ENCODE measurements at places on chromosomes 11 and 22.
A peak's percentile ranks its signal among the peaks of the same experiment; 100 is the strongest.

GRCh38 chr11:117931971-117932370 lies 2.8 kb upstream of the TMPRSS13 start:
- DNase-seq: no peak

- DNase-seq: peak; percentile 65
Measured at GRCh38 chr11:35343033-35343598, 76.2 kb downstream of the SLC1A2 start.

- no peak for DNase-seq
Measured at GRCh38 chr11:103532133-103532788, 423.0 kb downstream of the DYNC2H1 start.

GRCh38 chr22:27080863-27081262 lies 423.5 kb downstream of the MIAT start:
- no peak for DNase-seq

- no peak for DNase-seq
Measured at GRCh38 chr22:36411589-36412258, 24.0 kb upstream of the MYH9 start.

GRCh38 chr11:6654281-6655019 lies 1.2 kb downstream of the DCHS1 start:
- DNase-seq: no peak
